ENCODE measurements at places on chromosomes 4 and X.

GRCh38 chrX:150038315-150038714 lies 100.0 kb upstream of the EOLA2 start:
- no peak for DNase-seq

GRCh38 chr4:3338321-3338838 lies 45.6 kb downstream of the RGS12 start:
- no peak for DNase-seq

- DNase-seq, result no peak
Measured at GRCh38 chr4:163331629-163332376, 593 bp downstream of the NPY1R start.

- DNase-seq, result peak; percentile 13
Measured at GRCh38 chr4:78056265-78057129, 626 bp upstream of the FRAS1 start.

DNA sequence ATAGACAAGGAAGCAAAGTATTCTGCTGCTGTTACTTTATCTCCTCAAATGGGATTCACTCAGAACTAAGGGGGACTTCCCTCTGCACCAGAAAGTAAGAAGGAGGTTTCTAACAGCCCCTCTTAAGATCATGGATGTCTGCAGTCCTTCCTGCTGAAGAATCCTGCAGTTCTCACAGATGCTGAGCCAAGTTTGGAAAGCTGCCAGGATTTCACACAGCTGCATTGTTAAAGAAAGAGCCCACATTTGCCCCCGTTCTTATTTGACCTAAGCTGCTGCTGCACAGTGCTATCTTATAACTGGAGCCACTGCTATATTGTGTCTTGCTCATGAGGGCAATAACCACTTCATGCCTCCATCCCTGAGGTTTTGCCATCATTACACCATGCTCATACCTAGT lies 81.1 kb downstream of the FAAH2 start:
- DNase-seq, result no peak

DNA sequence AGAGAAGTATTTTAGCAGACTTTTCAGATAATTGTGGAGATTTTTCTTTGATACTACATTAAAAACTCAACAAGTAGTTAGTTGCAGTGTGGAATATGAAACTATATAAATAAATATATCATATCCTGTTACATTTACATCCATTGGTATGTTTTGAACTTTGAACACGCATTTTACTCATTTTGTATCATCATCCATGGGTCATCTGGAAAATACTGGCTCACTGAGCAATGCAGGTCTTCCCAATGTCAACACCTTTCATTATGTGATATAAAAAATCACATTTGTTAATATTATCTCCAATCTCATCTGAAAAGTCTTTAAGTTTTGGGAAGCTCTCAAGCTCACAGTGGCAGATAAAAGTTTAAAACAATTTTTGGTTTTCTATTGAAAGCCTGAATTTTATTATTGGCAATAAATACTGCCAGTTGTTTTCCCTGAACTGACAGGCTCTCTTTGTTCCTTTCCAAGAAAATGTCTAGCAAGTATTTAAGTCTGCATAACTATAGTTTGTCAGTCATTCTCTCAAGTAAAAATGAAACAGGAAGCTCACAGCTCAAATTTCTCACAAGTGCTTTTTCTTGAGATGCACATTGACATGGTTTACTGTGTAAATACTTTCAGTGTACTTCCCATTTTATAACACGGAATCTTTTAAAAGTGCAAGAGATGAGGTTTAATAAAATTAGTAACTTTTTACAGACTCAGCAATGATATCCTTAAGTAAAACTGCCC lies 183.5 kb upstream of the GPC4 start:
- no peak for DNase-seq

GRCh38 chrX:9539605-9540387 lies 74.9 kb downstream of the TBL1X start:
- no peak for DNase-seq

DNA sequence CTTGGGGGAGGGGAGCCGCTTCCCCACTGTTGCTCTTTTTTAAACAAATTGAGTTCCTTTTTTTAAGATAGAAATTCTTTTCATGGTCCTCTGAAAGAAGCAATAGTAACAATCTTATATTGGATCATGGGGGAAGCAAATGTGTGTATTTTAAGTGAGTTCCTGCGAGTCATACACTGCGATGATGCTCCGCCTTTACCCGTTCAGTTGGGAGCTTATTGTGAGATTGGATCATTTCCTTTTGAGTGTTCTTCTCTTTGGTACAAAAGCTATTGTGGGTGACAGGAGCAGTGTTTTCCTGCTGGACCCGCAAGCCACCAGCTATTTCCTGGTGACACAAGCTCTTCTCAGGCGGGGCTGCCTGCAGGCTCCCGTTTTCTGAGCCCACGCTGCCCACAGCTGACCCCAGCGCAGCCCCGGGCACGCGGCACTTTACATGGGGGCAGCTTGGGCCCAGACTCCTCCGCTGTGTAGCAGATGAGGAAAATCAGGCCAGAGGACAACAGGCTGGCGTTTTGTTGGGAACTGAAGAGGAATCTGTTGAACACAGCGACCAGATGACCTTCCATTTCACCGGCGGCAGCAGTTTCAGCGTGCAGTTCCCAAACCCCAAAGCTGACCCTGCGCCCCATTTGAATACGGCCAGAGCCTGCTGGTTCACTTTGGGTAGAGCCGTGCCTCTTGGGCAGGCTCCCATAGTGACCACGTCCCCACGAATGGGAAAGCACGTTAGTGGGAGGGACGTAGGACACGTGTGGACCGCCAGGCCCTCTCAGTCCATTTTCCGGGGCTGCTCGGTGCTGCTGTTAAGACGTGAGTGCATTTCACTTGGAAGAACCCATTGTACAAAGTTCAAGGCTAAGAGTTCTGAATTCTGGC lies 12.2 kb downstream of the TADA2B start:
- no peak for DNase-seq

DNA sequence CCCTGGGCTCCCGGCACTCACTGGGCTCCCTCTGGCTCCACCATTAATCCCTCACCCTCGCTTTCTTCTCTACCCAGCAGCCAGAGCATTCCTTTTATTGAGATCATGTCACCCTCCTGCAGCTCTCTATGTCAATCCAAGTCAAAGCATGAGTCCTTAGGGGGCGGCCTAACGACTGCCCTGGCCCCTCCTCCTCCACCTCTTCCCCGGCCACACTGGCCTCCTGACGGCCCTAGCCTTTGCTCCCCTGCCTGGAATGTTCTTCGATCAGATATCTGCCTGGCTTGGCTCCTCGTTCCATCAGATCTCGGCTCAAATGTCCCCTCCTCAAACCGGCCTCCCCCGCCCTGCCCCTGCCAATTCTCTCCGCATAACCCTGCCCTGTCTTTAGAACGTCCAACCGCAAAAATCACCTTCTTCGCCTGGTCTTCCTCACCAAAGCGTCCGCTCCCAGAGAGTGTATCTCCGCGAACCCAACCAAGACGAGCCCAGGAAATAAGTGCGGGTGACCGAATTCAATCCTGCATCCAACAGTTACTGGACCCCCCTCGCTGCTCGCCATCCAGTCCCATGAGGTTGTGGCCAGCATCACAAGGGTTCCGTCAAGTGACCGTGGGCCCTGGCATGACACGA lies 722 bp upstream of the PNCK start:
- no peak for DNase-seq

DNA sequence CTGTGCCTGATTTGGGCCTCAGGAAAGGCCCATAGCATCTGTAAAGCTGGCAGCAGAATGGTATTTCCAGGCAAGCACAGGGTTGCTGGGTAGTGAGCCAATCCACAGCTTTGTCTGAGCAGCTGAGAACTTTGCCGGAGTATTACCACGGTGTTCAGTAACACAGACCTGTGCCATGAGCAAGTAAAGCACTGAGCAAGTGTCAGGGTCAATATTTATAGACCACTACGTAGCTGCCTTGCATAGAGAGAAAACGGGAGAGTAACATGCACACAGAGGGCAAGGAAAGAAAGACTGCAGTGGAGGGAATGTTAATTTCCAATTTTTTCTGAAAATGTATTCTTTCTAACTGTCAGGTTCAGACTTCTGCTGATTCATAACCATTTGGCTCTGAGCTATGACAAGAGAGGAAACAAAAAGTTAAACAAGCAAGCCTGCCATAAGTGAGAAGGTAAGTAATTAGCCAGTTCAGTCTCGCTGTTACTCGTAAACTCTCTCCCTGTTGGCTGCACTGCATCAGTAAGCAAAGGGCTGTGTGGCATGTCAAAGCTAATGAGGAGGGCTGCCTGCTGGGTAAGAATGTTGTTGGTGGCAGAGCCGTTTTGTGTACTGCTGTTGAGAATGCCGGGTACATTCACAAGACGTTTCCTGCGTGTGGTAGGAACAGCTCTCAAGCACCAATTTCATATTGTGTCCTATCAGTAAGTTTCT lies 238.1 kb downstream of the BMPR1B start:
- no peak for DNase-seq

GRCh38 chr4:126386512-126386911 lies 1071.8 kb downstream of the FAT4 start:
- no peak for DNase-seq

DNA sequence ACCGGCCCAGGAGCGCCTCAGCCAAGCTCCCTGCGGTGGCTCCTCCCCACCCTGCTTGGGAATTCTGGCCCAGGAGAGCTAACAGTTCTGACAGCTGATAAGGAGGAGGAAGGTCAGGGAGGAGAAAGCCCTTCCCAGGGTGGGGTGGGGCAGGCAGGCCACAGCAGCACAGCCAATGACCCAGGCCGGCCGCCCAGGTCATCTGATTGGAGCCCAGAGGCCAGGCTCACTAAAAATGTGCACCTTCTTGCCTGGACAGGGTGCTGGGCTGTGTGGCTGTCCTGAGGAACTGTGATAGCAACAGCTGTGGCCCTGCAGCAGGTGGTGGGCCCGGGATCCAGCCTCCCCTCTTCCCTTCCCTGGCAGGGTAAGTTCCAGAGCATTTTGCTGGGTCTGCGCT lies 17.2 kb upstream of the SH3TC1 start:
- DNase-seq, result no peak

- DNase-seq, result no peak
Measured at GRCh38 chr4:2887343-2887742, 43.7 kb downstream of the ADD1 start.

DNA sequence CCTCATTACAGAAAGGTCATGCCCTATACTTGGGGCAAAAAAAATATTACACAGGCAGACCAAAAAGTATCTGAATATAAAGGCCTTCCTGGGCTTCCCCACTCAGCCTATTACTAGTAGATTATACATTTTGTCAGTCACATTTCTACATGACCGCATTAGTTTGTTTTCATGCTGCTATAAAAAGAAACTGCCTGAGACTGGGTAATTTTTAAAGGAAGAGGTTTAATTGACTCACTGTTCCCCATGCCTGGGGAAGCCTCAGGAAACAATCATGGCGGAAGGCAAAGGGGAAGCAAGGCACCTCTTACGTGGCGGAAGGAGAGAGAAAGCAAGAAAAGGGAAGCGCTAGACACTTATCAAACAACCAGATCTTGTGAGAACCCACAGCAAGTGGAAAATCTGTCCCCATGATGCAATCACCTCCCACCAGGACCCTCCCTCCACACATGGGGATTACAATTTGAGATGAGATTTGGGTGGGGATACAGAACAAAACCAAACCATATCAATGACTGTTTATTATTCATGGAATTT lies 1312.0 kb downstream of the PCDH7 start:
- DNase-seq, result no peak

Measured in GM12864 (cell line).